ENCODE measurements at places on chromosomes 7 and 10.

DNA sequence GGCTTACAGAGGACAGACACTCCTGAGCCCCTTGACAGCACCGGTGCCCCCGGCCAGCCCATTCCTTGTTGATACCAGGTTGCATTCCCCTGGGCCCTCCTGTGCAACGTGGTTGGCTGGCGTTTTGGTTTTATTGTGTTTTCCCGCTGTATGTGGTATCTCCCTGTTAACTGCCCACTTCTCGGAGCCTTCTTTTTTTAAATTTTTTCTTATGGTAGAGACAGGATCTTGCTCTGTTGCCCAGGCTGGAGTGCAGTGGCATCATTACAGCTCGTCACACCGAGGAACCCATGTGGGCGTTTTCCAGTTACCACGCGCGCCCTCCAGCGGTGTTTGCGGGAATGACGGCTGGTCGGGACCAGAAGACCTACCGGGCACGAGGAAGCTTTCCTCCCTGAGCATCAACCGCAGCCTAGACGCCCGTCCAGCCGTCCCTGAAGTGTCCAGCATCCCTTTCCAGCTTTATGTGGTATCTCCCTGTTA is 16.9 kb upstream of the ZFAND2A start:
- peak; percentile 76 for DNase-seq

GRCh38 chr10:66259836-66260235 is 666.0 kb upstream of the LRRTM3 start:
- DNase-seq = no peak

- no peak for DNase-seq
Measured at GRCh38 chr7:55486991-55487390, 85.3 kb downstream of the VOPP1 start.

- no peak for DNase-seq
Measured at GRCh38 chr7:2487586-2488271, 11.5 kb upstream of the GRIFIN start.

DNA sequence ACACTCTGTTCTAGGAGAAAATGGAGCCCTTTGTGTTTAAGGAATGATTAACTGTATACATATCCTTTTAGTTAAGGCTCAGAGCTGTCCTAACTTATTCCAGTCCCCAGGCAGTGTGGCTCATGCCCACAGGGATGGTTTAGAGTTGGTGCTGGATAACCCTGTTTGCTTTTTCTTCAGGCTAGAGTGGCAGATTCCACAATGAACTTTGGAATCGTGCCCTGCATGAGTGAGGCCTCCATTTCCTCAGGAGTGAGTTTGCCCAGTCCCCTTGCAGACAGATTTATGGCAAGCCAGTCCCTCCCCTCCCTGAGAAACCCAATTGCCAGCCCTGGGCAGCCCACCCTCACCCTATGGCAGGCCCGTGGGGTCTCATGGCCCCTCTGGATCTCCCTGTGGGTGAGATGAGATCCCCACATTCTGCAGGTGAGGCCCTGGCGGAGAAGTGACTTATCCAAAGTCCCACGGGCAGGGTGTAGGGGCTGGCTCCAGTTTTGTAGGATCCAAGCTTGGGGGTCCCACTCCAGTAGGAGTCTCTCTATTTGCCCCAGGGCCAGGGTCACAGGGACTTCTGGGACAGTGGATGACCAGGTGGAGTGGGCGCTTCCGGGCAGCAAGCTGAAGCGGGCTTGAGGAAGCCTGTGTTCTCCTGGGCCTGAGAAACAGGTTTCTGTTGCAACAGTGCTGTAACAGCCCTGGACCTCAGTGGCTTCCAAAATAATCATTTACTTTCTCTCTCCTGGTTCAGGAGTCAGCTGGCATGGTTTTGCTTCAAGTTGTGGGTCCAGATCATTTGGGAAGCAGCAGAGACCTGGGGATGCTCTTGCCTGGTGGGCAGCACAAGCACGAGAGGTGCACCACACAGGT is 9.0 kb upstream of the COMTD1 start:
- no peak for DNase-seq

DNA sequence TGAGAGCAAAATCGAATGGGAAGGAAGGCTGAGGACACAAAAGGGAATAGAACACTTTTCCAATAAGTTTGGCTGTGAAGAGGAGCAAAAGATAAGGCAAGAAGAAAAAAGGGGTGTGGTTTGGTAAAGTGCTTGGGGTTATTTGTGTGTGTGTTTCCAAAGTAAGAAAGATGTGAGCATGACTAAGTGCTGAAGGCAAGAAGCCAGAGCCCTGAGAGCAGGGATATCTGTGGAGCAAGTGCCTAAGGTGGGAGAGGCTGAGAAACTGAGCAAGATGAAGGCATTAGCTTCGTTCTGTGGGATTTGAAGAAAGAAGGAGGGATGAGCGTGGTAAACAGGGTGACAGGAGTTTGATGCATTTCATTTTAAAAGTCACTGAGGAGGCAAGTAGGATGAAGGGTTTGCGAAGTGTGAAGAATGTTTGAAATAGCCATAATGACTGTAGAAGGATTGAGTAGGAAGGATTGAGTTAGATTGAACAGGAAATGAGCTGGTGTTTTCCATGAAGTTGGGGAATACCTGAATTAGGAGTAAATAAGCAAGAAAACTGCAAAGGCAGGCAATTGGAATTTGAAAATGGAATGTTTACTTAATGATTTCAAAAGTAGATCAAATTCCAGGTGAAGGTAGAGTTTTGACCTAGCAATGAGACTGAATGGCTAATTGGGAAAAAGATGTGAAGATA is 19.9 kb upstream of the SP4 start:
- DNase-seq = no peak

GRCh38 chr10:31709028-31709427 is 219.6 kb downstream of the ARHGAP12 start:
- no peak for DNase-seq

Data from suppressor macrophage treated with lipopolysaccharide for 4 hours (primary cell).